Sigmoid colon (tissue), 7 donors: ENCODE measurements at places on chromosomes 11 and 22.
A peak's percentile ranks its signal among the peaks of the same experiment; 100 is the strongest.

GRCh38 chr22:16953206-16954059, 54.6 kb downstream of the GAB4 start:
- no peaks in the 10 kb centered on the region for H3K4me1 ChIP-seq
- DNase-seq: no peak
- H3K36me3 ChIP-seq: no peaks in the 10 kb centered on the region
- H3K27ac ChIP-seq: no peak overlapping the region
- no peak overlapping the region for H3K4me3 ChIP-seq

DNA sequence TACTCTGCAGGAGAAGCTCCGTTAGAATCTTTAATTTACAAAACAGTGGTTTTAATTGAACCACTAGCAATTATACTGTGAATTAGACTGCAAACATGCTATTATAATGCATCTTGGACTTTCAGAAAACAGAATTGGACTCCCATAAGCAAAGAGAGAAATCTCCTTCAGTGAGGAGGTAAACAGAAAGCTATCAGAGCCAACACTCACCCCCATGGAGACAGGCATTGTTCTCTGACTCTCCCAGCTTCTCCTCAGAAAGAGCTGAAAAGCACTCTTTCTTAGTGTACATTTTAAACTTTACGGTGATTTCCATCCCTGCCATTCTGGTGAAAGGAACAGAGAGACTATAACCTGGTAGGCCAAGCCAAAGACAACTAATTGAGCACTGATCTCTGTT, 176.9 kb downstream of the GRIA4 start:
- no peak overlapping the region for H3K4me3 ChIP-seq
- no peaks in the 10 kb centered on the region for H3K4me1 ChIP-seq
- no peaks in the 10 kb centered on the region for H3K36me3 ChIP-seq
- H3K27me3 ChIP-seq: no peaks in the 10 kb centered on the region
- DNase-seq: no peak

- no peaks in the 10 kb centered on the region for H3K27me3 ChIP-seq
- DNase-seq: no peak
- H3K27ac ChIP-seq: no peak overlapping the region
- no peaks in the 10 kb centered on the region for H3K4me1 ChIP-seq
- no peaks in the 10 kb centered on the region for H3K36me3 ChIP-seq
- H3K4me3 ChIP-seq: no peak overlapping the region
These were observed 858.5 kb upstream of the FAT3 start for GRCh38 chr11:91365986-91366585.

- H3K27me3 ChIP-seq: no peaks in the 10 kb centered on the region
- no peak for DNase-seq
- H3K27ac ChIP-seq: no peak overlapping the region
- no peaks in the 10 kb centered on the region for H3K36me3 ChIP-seq
These were observed 47.0 kb downstream of the CARD18 start for GRCh38 chr11:105092256-105093239.

DNA sequence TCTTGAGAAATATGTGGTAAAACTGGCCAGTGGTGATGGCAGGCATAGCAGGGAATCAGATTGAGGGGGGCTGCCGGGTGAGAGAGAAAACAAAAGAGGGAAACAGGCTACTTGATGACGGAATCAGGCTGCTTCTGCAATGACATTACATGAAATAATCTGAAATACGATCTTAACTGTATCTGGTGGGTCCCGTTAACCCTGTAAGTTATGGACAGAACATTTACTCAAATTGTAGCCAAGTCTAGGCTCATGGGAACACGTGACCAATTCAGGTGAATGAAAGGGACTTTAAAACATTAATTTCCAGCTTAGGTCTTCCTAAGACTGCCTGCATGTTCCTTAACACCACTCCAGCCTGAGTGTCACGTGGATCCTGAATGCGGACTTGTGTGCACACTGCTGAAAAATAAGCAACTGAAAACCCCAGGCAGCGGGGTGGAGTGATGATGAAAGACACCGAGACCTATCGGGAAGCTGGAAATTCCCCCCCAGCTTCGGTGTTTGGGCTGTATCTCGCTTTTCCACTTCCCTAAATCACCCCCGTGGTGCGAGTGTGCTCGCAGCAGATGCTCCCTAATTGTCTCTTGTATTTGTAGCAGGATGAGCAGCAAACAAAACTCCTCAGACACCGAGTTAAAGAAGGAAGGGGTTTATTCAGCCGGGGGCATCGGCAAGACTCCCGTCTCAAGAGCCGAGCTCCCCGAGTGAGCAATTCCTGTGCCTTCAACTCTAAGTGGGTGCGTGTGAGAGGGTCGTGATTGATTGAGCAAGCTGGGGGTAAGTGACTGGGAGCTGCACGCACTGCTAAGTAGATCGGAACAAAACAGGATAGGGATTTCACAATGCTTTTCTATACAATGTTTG, 145.0 kb upstream of the GRK3 start:
- H3K4me3 ChIP-seq: peak overlapping the region; percentile 0
- H3K36me3 ChIP-seq: no peaks in the 10 kb centered on the region
- no peak overlapping the region for H3K27ac ChIP-seq
- peaks cover 16% of the 10 kb centered on the region for H3K27me3 ChIP-seq

DNA sequence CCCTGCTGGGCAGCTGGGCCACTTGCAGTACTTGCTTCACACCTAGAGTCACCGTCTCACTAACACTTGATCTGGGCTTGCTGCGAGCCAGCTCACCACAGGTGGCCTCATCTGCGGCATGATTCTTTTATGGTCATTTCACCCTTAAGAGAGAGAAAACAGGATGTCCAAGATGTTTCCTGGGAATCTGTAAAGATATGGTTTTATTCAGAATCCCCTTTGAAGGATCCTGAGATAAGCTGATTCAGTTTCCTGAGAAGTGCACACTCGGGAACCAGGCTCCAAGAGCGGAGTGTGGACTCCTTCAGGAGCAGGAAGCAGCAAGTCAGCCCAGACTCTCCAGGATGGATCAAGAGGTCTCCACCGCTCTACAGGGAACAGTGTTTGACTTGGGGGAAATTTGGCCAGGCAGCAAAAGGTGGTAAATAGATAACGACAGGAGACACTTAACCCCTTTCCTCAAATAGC, 21.8 kb upstream of the TP53AIP1 start:
- no peaks in the 10 kb centered on the region for H3K4me1 ChIP-seq
- peaks cover 13% of the 10 kb centered on the region for H3K36me3 ChIP-seq
- no peak overlapping the region for H3K27ac ChIP-seq
- H3K4me3 ChIP-seq: no peak overlapping the region
- DNase-seq: no peak
- H3K27me3 ChIP-seq: no peaks in the 10 kb centered on the region

DNA sequence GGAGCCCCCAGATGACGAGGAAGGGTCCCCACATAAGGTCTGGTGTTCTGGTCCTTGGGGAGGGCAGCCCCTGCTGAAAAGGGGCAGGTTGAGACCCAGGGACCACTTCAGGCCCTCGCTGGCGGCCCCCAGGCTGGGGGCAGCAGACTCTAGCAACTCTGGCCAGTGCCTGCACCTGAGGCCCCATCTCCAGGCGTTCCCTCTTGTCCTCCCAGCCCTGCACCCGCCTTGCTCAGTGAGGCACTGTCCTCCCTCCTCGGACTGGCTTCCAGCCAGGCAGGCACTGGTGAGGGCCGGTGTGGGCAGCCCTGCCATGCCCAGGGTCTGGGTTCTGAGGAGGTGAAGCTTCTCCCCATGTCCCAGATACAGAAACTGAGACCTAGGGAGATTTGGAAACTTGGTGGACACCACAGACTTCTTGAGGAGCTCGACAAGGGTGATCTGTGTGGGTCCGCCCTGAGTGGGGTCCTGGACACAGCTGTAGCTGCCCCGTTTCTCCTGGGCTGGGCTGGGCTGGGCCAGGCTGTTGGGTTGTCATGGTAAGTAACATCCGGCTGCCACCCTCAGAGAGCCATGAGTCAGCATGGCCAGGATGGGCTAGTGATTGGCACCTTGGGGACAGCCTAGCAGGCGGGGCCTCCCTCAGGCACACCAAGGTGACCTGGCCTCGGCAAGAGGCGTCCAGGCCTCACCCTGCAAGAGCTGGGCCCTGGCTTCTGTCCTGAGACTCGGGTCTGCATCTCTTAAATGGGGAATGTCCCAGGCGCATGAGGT, 11.1 kb upstream of the PHLDA2 start:
- H3K27me3 ChIP-seq: no peaks in the 10 kb centered on the region
- DNase-seq: peak; percentile 66
- peaks cover 11% of the 10 kb centered on the region for H3K4me1 ChIP-seq
- no peaks in the 10 kb centered on the region for H3K36me3 ChIP-seq

DNA sequence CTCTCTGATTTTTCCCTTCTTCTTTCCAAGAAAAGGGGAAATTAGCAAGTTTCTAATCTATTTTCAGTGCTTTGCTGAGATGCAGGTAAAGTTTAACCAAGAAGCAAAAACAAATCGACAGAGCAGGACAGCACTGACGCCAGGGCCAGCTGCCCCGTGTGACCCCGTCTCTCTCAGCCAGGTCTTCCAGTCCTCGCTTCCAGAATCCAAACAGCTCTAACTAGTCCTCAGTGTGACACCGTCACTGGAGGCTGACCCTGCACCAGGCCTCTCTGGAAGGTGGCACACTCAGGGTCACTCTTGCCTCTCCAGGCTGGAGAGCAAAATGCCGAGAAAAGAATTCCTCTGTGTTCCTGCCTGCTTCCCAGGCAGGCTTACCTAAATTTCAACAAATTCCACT, 44.8 kb downstream of the SHANK2 start:
- no peak overlapping the region for H3K27ac ChIP-seq
- no peaks in the 10 kb centered on the region for H3K36me3 ChIP-seq
- no peaks in the 10 kb centered on the region for H3K4me1 ChIP-seq

DNA sequence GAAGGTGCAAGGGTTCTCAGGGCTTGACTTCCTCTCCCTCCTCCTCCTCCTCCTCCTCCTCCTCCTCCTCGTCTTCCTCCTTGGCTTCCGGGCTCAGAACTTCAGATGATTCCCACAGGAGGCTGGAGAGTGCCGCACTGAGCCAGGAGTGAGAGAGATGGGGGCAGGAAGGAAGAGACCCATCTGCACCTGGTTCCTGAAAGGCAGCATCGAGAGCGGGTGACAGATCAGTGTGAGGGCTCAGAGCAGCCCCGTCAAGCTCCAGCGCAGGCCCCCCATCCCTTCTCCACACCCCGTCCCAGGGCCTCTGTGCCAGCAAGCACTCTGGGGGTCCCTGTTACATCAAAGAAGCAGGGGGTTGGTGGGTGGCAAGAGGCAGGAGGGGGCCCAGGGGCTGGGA, 51.5 kb downstream of the ELFN2 start:
- H3K27me3 ChIP-seq: peaks cover 10% of the 10 kb centered on the region
- H3K27ac ChIP-seq: no peak overlapping the region
- no peaks in the 10 kb centered on the region for H3K36me3 ChIP-seq
- no peak overlapping the region for H3K4me3 ChIP-seq
- no peaks in the 10 kb centered on the region for H3K4me1 ChIP-seq

DNA sequence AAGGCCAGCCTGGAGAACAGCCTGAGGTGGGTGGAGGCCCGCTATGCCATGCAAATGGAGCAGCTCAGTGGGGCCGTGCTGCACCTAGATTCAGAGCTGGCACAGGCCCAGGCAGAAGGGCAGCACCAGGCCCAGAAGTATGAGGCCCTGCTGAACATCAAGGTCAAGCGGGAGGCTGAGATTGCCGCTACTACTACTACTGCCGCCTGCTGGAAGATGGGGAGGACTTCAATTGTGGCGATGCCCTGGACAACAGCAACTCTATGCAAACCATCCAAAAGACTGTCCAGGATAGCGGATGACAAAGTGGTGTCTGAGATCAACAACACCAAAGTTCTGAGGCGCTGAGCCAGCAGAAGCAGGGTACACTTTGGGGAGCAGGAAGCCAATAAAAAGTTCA, 3.1 kb upstream of the TMEM218 start:
- H3K36me3 ChIP-seq: no peaks in the 10 kb centered on the region
- H3K27me3 ChIP-seq: no peaks in the 10 kb centered on the region
- peaks cover 9% of the 10 kb centered on the region for H3K4me1 ChIP-seq

DNA sequence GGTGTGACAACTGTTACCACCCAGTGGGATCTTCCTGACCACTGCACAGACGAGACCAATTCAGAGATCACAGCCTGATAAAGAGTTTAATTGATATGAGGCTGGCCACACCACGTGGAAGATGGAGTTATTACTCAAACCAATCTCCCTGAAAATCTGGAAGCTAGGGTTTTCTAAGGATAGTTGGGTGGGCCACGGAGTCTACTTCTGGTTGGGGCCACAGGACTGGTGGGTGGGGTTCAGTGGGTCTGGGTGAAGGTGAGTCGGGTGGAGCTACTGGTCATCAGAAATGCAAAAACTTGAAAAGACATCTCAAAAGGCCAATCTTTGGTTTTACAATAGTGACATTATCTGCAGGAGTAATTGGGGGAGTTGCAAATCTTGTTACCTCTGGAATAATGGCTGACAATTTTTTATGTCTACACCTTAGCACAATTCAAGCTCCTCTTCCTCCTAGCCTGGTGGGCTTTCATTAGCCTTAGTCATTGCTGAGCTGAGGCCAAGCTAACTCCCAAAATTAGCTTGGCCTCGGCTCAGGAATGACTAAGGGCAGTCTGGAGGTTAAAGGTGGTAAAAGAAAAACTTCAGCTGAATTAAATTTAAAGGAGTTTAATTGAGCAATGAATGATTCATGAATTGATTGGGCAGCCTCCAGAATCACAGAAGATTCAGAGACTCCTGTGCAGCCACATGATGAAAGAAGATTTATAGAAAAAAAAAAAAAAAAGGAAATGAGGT, 13.1 kb downstream of the C11orf96 start:
- H3K4me1 ChIP-seq: no peaks in the 10 kb centered on the region
- no peak overlapping the region for H3K4me3 ChIP-seq
- no peak overlapping the region for H3K27ac ChIP-seq
- no peaks in the 10 kb centered on the region for H3K27me3 ChIP-seq
- H3K36me3 ChIP-seq: no peaks in the 10 kb centered on the region
- no peak for DNase-seq

- no peak overlapping the region for H3K4me3 ChIP-seq
- H3K27me3 ChIP-seq: no peaks in the 10 kb centered on the region
- peaks cover 7% of the 10 kb centered on the region for H3K36me3 ChIP-seq
- DNase-seq: peak; percentile 26
These were observed 43.6 kb downstream of the BRD1 start for GRCh38 chr22:49783926-49784629.

- no peak overlapping the region for H3K4me3 ChIP-seq
- H3K27ac ChIP-seq: no peak overlapping the region
- DNase-seq: no peak
- H3K36me3 ChIP-seq: no peaks in the 10 kb centered on the region
- no peaks in the 10 kb centered on the region for H3K27me3 ChIP-seq
These were observed 10.0 kb upstream of the SLC22A6 start for GRCh38 chr11:62994775-62995174.

GRCh38 chr11:92687724-92688123, 281.7 kb upstream of the MTNR1B start:
- H3K27ac ChIP-seq: no peak overlapping the region
- H3K27me3 ChIP-seq: no peaks in the 10 kb centered on the region
- no peak overlapping the region for H3K4me3 ChIP-seq
- no peak for DNase-seq
- H3K4me1 ChIP-seq: no peaks in the 10 kb centered on the region
- no peaks in the 10 kb centered on the region for H3K36me3 ChIP-seq

DNA sequence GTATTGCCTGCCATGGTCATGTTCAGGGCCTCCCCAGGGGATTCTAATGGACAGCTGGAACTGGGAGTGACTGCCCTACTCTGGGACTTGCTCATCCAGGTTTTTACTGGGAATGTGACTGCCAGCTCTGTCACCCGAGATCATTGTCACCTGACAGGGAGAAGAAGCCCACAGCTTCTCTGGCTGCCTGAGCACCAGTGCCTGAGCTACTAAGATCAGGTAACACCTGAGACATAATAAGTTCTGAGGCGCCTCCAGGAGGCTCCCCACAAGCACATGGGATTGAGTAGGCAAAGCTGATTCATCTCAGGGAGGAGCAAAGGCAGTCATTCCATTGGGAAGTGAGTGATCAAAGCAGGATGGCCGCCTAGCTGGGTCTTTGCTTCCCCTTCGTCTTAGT, 84.2 kb upstream of the GALNT18 start:
- no peaks in the 10 kb centered on the region for H3K36me3 ChIP-seq
- no peaks in the 10 kb centered on the region for H3K4me1 ChIP-seq
- no peaks in the 10 kb centered on the region for H3K27me3 ChIP-seq

- no peaks in the 10 kb centered on the region for H3K27me3 ChIP-seq
- no peak overlapping the region for H3K27ac ChIP-seq
- DNase-seq: no peak
- no peaks in the 10 kb centered on the region for H3K4me1 ChIP-seq
- H3K36me3 ChIP-seq: no peaks in the 10 kb centered on the region
These were observed 1309.4 kb downstream of the TBC1D22A start for GRCh38 chr22:48071828-48072227.
